ENCODE measurements at places on chromosomes 4 and X.

DNA sequence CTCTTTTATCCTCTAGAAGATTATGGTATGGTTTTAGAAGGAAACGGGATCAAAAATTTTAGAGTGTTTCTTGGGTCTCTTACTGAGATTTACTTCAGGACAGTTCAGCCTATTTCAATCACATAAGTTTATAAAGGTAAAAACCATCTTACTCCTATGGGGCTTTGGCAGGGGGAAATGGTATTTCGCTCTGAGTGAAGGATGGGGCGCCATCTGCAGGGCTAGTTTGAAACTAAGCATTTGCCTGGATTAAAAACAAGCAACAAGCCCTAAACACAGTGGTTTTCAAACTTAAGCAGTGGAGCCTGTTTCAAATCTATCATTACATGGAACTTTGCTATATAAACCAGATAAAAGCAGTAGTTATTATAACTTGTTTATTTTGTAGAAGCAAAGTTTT lies 361.5 kb upstream of the FMR1 start:
- peak; percentile 3 for DNase-seq

DNA sequence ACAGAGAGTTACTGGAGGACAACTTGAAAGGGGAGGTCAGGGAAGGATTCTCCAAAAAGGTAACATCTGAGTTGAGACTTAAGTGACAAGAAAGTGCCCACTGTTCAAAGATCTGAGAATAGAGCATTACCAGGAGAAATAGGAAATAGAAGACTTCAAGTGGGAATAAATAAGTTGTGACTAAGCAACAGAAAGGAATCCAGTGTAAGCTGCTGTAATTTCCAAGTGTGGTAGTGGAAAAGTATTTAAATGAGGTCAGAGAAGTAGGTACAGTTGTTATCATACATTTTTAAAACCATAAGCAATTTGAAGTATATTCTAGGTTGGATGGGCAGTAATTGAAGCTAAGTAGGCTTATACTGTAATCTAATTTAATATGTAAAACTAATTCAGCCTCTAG lies 211.9 kb downstream of the FBXO8 start:
- DNase-seq = no peak

- DNase-seq = no peak
Observed at GRCh38 chr4:140198942-140199341, 45.0 kb upstream of the MAML3 start.

DNA sequence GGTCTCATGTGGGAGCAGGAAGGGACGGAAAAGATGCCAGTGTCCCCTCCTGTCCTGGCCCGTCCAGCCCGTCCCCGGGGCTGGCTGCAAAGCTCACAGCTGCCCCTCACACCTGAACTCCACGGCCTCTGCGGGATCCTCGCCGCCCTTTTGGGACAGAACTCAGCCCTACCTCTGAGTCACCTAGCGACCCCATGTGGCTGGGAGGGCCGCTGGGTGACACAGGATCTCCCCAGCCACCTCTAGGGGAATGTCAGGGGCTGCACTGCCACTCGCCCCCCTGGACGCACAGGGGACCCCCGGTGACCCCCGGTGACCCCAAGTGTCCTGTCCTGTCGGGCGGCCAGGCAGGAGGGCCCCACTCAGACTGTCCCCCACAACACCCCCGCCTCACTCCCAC lies 748 bp downstream of the FAM9B start:
- DNase-seq = no peak

DNA sequence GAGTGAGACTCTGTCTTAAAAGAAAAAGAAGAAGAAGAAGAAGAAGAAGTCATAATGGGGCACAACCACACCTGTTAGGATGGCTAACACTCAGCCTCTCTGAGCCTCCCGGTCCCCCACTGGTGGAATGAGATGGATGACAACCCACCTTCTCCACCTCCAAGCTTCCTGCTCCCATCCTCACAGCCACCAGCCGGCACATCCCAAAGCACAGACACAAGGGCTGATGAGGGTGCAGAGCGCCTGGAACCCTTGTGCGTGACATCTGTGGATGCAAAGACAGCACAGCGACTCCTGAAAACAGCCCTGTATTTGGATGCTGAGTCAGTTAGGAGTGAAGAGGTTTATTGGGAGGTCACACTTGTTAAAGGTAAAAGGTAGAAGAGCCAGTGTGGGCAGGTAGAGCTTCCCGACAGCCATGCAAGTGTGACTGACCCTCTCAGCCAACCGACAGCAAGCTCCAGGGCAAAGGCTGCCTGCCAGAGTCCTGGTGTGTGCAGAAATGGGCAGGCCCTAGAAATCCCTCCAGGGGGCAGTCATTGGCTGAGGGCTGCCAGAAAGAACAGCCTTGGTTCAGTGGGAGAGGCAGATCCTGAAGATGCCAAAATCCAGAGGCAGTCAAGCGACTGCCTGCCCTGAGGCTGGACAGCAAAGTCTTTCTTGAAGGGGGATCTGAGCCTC lies 26.6 kb upstream of the MAN2B2 start:
- DNase-seq = peak; percentile 52

All from MG63 (cell line).